ENCODE measurements at places on chromosomes 12 and 14. TPM values are rescaled to one million over a fixed set of nuclear protein-coding genes. Genes with fewer than 3 reads are reported as not detected.
A peak's percentile ranks its signal among the peaks of the same experiment; 100 is the strongest.

GRCh38 chr14:77270361-77271112 lies 469 bp downstream of the NGB start:
- no peak for DNase-seq

- peak; percentile 47 for DNase-seq
Observed at GRCh38 chr14:87615822-87616679, 376.9 kb downstream of the GALC start.

- DNase-seq: no peak
Observed at GRCh38 chr14:32023540-32023939, 53.6 kb upstream of the ARHGAP5 start.

GRCh38 chr12:49089821-49090773 lies 4.5 kb downstream of the DHH start:
- peak; percentile 64 for DNase-seq

DNA sequence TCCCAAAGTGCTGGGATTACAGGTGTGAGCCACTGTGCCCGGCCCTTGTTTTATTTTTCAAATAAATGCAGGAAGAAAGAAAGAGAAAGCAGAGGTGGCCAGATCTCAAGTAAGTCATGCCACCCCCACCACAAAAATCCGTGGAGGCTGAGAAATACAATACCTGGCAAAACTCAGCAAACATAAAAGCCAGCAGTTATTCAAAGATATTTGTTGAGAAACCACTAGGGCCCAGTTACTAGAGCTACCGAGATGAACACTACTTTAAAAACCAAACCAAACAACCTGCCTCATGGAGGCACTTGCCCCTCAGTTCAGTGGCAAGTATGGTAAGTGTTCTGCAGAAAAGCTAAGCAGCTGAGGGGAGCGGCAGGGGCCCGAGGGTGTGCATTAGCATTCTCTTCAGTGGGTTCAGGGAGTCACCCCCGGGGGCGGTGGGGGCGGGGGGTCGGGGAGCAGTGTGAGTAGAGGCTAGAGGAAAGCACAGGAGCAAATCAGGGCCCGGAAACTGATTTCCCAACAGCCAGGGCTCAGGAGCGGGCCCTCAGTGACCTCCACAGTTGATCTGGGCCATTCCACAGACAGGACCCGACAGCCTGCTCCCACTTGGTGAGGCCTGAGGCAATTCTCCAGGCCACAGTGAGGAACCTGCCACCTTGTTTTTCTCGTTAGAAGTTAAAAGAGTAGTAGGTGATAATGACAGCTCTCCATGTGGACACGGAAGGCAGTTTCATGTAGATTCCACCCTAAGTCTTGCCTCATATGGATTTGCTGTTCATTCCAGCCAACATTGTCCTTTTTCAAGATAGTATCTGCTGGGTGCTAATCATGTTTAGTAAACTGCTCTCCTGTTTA lies 8.6 kb downstream of the EVL start:
- DNase-seq: no peak

DNA sequence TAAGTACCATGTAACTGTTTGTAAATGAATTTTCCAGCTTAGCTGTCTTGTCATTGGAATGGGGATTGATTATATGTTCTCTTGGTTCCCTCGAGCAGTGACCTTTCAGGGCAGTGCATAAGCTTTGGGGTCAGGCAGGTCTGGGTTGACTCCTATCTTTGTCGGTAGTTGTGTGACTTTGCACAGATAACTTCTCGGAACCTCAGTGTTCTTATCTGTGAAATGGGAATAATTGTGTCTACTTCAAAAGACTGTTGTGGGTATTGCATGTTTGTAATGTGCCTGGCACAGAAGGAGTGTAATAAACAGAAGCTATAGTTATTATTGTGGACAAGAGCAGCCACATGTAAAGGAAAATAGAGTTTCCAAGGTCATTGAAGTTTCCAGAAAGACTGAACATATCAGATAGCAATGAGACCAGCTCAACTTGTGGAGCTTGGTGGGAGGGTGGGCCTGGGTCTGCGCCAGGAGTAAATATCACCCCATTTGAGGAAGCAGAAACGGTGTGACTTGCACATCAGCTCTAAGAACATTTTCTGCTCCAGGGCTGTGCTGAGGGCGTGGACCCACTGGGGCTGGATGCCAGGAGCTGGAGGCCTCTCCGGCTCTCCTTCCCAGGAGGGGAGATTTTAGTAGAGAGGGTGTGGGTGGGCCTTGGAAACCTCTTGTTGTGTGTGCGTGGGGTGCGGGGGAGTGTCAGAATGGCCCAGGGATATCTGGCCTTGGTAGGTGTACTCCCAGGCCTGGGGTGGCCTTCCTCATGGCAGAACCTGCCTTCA lies 19.7 kb downstream of the FOS start:
- DNase-seq: peak; percentile 77

DNA sequence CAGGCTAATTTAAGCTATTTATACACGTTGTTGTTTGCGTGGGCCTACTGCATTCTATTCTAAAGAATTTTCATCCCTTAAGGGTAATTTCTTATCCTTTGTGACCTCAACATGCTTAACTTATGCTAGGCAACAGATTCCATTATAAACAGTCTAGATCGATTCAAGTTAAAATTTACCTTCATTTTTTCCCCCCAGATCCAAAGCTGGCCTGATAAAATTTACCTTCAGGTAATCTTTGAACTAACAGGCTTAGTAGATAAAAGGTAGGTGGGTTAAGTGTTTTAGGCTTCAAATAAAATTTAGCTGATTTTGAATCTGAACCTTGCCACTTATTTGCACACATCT lies 389 bp upstream of the CCNB1IP1 start:
- DNase-seq: no peak

DNA sequence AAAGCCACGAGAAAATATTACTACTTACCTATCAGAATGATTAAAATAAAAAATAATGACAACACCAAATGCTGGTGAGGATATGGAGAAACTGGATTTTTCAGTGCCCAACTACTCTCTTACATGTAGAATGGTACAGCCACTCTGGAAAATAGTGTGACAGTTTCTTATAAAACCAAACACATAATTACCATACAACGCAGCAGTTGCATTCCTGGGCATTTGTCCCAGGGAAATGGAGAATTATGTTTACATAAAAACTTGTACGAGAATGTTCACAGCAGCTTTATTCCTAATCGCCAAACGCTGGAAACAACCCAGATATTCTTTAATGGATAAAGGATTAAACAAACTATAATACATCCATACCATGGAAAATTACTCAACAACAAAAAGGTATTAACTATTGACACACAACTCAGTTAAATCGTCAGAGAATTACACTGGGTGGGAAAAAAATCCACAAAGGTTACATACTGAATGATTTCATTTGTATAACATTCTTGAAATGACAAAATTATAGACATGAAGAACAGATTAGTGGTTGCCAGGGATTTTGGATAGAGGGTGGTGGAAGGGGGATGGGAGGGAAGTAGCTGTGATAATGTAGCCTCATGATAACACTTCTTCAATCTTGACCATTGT lies 35.4 kb downstream of the TAOK3 start:
- DNase-seq: no peak

DNA sequence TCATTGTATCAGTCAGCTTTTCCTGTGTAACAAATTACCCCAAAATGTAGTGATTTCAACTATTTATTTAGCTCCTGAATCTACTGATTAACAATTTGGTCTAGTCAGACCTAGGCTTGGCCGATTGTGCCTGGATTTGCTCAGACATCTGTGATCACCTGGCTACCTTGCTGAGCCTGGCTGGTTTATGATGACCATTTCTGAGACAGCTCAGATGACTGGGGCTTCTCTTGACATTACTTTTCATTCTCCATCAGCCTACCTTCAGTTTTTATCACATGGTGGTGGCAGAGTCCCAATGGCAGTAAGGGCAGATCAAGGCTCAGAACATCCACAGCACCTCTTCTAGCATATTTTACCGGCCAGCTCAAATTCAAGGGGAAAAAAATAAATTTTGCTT lies 286.3 kb downstream of the BTG1 start:
- DNase-seq: no peak

GRCh38 chr12:49261721-49262120 lies 3.2 kb upstream of the TUBA1C start:
- no peak for DNase-seq

- no peak for DNase-seq
Observed at GRCh38 chr12:107241411-107241810, 148.1 kb upstream of the CRY1 start.

DNA sequence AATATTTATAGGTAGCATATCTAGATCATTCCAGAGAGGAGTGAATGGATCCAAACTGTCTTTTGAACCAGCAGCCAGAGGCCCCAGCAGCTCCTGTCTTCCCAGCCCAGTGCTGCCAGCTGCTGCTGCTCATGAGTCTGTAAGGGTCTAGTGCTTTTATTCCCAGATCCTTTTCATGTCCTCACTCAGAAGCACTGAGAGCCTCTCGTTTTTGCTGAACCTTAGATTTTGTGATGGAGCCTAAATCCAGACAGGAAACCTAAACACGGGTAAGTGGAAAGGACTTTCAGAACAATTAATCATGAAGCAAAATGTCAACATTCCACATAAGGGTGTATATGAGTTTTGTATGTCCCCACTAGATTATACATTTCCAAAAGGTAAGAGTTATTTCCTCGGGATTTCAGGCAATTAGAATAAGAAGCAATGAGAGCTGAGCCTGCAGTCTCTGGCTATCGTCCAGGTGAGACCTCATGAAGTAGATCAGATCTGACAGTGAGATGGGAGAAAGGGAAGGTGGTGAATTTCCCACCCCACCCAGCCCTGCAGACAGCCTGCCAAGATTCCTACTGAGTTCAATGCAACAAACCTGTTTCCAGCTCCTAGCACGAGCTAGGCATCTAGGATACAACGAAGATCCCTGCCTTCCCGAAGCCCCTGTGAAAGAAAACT lies 84.4 kb downstream of the NINJ2 start:
- DNase-seq: no peak

DNA sequence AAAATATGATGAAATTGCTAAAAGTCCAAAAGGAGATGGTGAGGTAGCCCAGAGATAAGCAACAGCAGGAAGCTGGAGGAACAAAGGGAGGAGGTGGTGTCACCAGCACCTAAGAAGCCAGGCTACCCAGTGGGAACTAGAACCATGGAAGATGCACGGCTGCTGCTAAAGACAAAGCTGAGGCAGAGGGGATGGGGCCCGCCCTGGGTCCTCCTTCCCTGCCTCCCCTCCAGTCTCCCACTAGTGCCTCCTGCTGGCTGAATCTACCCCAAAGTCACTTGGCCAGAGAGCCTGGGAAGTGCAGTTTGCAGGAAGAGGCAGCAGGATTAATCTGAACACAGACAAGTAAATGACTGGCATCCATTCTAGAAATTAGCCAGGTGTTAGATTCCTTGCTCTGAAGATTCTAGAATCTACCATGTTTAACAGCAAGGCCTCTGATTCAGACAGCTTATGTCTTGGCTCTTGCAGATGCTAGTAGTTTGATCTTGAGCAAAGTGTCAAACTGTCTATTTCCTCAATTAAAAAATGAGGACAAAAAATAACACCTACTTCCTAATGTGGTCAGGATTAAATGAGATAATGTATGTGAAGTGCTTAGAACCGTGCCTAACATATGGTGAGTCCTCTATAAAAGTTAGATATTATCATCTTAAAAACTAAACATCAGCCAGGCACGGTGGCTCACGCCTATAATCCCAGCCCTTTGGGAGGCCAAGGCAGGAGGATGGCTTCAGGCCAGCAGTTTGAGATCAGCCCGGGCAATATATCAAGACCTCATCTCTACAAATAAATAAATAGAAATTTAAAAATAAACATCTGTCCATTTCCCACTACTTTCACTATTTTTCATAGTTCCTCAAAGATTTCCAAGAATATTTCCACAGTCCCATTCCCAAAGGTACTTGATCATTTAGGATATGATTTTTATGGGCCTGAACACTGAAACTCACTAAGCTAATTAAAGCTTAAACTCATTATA lies 5.8 kb upstream of the LRP10 start:
- no peak for DNase-seq

GRCh38 chr12:48122065-48122834 lies 3.1 kb downstream of the PFKM start:
- DNase-seq: no peak

DNA sequence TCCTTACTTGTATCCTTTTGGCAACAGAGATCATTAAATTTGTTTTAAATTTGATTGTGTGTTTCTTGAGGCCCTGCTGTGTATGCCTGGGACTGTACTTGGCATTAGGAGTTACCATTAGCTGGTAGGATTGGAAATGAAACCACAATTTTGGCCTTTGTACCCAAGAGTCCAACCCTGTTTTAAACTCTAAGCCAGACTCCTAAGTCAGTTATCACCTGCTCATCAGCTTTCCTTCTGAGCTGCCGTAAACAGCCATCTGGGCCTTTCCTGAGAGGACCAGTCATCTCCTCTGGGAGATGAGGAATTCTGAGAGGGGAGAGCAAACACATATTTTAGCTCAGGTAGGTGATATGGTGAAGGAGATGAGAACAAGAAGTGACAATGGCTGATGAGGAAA lies 74.3 kb upstream of the SRSF5 start:
- DNase-seq: no peak

GRCh38 chr14:78253986-78254385 lies 83.8 kb downstream of the NRXN3 start:
- DNase-seq: no peak

DNA sequence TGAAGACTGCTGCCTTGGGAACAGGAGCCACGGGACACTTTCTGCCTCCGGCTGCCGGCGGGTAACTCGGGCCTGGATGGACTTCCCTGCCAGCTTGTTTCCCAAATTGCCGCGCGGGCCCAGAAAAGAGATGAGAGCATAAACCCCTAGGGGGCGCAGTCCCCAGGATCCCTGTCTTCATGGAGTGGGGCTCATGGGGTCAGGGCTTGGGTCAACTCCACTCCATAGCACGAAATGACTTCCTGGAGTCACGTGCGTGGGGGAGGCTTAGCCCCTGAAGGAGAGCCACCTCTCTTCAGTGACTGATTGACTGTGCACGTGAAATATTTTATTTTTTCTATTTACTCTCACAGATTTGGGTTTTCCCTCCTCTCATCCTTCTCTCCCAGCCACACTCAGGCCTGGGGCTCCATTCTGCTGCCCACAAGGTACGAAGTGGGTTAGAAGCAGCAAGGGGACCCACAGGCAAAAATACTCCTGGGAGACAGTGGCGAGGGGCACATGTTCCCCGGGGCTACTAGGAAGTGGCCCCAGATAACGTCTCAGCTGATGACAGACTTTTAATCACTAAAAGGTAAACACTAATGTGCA lies 10.0 kb downstream of the PGF start:
- DNase-seq: no peak

DNA sequence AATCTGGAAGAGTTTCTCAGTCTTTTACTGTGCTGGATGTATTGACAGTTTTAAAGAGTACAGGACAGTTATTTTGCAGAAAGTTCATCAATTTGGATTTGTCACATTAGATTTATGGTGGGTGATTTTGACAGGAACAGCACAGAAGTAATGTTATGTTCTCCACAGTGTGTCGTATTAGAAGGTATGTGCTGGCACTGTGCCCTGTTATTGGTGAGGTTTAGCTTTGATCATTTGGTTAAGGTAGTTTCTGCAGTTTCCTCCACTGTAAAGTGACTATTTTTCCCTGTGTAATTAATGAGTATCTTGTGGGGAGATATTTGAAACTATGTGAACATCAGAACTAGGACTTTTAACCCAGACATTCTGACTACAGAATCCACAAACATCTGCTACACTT lies 308.5 kb upstream of the TBX3 start:
- DNase-seq: no peak

GRCh38 chr14:49972823-49973222 lies 79.9 kb downstream of the ARF6 start:
- no peak for DNase-seq

SLC7A7 gene
- total RNA-seq: 13.6 TPM

C12orf50 gene
- total RNA-seq: not detected

SLC17A8 gene
- total RNA-seq: not detected

GPX2 gene
- total RNA-seq: not detected

KRT6C gene
- total RNA-seq: not detected

HOXC10 gene
- not detected for total RNA-seq

EPYC gene
- not detected for total RNA-seq
